ENCODE measurements at places on chromosomes 13 and 19. TPM values are rescaled to one million over a fixed set of nuclear protein-coding genes. Genes with fewer than 3 reads are reported as not detected.

The MAB21L1 gene
- not detected for total RNA-seq

The FBXW9 gene
- total RNA-seq: 8.9 TPM

The CYP4F12 gene
- total RNA-seq: 2.4 TPM

The GPC5 gene
- total RNA-seq: not detected

The OR4F17 gene
- total RNA-seq: not detected

The CLEC17A gene
- not detected for total RNA-seq

The HS6ST3 gene
- not detected for total RNA-seq
